ENCODE measurements at places on chromosomes 16 and 17.

DNA sequence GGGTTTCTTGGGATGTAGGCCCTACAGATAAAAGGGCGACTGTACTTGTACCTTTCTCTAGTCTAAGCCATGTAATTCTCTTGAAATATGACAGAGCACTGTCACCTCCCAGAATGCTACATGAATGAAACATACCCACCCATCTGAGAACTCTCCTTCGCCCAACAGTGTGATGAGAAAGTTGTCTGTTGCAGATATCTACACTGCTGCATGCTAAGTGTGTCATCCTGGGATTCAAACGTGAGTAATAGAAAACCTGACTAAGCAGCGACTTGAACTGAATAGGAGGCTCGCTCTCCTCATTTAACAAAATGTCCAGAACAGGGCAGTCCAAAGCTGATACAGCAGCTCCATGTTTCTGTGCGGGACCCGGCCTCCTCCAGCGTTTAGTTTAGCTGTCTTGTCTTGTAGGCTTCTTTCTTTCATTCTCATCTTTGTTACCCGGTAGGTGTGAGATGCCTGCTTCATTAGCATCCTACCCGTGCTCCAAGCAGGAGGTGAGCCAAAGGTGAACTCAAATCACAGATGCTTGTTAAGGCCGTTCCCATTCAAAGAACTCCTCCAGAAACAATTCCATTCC, 211.9 kb downstream of the PRKCA start:
- no peak for DNase-seq

DNA sequence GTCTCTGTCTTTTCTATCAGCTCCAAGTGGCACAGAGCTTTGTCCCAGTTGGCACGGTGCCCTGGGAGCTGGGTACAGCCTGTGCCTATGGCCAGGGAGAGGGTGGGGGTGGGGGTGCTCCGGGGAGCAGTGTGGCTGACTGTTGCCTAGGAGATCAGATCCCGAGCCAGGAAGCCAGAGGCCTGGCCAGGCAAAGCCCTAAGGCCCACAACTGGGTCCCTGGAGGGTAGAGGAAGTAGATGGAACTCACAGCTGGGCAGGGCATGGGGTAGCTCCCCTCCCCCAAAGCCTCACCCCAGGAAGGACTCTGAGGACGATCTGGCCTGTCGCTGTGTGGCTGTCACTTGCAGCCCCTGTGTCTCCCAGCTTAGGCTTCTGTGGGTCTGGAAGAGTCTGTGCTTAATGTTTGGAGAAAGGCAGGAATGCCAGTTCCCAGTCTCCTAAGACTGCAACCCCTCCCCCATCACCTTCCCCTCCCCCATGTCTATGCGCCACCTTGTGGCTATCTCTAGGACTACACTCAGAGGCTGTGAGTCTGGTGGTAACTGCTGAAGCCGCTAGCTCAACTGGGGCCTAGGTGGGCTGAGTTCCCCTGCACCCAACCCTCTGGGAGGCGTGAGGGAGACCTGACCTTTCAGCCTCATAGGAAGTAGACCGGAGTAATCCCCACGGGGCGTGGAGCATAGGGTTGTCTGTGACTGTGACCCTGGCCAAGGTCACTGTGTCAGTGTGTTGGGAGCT, 12.6 kb downstream of the THRA start:
- DNase-seq: peak; percentile 93

- no peak for DNase-seq
These were observed 5.3 kb downstream of the CBX4 start for GRCh38 chr17:79833744-79834564.

DNA sequence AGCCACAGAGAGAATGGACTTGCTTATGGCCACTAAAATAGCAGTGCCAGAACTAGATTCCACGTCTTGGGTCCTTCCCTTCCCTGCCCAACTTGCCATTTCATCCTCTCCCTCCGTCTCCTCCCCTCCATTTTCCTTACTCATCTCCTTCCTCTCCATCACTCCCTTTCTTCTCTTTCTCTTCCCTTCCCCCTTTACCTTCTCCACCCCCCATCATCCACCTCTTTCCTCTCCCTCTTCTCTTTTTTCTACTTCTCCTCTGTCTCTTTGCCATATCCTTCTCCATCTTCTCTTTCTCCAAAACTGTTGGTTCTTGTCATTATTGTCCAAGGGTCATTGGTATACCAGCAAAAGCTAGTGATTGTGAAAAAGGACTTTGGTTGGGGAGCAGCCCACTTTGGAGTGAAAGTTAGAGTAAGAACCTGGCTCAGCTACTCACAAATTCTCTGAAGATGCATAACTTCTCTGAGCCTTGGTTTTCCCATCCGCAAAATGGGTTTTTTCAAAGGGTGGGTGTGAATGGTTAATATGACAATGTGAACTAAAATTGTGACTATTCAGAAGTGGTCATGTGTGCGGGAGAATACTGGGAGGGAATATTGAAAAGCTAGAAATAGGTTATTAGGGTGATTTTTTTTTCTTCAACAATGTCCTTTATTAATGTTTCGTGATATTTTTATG, 393.8 kb downstream of the XYLT1 start:
- DNase-seq: no peak

GRCh38 chr16:26212599-26212998, 520.8 kb downstream of the HS3ST4 start:
- DNase-seq: no peak

DNA sequence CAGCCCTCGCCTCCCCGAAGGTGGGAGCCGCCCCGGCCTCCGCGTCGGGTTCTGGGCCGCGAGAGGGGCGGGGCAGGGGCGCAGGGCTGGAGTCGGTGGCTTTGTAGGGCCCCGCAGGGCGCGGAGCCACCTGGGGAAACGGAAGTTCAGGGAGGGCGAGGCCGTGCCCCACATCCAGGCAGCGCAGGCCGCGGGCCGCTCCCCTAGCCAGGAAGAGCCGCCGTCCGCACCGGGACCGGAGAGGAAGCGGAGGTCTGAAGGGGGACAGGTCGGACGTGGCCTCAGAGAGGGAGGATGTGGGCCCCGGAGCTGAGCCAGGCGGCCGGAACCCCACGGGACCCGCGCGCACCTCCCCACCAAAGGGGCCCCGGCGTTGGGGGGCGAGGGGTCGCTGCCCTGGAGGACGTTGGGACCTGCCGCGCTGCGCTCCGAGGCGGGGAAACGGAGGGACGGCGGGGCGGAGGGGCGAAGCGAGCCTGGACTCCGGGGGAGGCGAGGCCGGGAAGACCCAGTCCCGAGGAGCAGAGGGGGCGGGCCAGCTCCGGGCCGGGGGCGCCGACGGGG, 482 bp upstream of the SLC16A3 start:
- DNase-seq: no peak

GRCh38 chr16:31356566-31357323, 1.8 kb downstream of the ITGAX start:
- no peak for DNase-seq

- DNase-seq: no peak
These were observed 539.4 kb downstream of the MAF start for GRCh38 chr16:79061181-79061580.

DNA sequence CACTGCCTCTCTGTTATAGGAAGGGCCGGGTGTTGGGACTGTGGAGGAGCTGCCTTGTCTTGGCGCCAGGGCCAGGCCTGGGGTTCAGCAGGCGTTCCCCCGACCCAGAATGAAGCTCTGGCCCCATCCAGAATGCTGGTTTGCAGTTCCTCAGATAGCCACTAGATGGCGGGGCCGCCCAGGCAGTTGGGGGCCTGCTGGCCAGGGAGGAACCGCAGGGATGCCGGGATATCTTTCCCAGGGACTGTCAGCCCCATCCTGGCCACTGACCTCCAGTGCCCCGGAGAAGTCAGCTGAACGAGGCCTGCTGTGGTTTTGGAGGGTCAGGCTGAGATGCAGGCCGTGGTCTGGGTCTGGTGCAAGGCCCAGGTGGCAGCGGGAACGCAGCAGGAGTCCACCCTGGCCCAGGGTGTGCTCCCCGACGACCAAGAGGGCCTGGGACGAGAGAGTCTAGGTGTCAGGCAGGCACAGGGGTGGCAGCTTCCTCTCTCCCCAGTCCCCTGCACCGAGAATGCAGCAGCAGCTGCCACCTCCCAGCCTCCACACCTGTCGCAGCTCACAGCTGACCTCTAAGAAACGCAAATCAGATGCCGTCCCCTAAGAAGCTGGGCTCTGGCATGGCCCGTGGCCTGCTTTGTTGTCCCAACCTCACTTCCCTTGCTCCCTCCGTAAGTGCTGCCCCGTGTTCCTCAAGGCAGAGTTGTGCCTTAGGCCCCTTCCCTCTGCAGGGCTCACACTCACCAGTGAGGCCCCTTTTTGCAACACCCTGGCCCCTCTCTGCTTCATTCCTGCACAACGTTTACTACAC, 51.2 kb downstream of the RMI2 start:
- DNase-seq: peak; percentile 49

DNA sequence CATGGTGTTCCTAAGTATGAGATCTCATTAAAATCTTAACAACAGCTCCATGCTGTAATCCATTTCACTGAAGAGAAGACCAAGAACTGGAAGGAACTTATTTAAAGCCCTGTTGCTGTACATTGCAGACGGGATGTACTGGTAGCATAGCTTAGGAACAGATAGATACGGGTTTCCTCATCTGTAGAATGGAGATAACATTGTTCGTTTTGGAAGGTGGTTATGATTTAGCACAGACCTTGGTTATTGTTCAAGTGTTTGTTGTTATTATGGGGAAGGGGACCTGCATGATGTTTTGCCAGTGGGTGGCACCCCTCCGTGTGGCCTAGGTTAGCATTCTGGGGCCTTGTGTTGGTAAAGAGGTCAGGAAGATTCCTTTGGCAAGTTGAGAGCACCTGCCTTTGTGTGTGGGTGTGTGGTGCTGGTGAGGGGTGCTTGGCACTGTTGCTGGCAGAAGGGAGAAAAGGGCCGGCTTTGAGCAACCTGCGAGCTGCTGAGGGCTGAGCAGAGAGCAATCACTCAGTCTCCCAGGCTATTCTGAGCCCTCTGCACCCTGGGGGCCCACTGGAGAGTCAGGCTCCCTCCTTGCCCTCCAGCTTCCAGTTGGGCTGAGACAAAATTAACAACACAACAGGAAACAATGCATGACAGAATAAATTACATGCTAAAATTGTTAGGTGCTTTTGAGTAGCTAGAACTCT, 2.3 kb downstream of the TAOK2 start:
- DNase-seq: no peak

GRCh38 chr17:18267927-18268711, 7.7 kb downstream of the MIEF2 start:
- no peak for DNase-seq

- DNase-seq: no peak
These were observed 34.9 kb downstream of the WNT9B start for GRCh38 chr17:46886310-46886663.

DNA sequence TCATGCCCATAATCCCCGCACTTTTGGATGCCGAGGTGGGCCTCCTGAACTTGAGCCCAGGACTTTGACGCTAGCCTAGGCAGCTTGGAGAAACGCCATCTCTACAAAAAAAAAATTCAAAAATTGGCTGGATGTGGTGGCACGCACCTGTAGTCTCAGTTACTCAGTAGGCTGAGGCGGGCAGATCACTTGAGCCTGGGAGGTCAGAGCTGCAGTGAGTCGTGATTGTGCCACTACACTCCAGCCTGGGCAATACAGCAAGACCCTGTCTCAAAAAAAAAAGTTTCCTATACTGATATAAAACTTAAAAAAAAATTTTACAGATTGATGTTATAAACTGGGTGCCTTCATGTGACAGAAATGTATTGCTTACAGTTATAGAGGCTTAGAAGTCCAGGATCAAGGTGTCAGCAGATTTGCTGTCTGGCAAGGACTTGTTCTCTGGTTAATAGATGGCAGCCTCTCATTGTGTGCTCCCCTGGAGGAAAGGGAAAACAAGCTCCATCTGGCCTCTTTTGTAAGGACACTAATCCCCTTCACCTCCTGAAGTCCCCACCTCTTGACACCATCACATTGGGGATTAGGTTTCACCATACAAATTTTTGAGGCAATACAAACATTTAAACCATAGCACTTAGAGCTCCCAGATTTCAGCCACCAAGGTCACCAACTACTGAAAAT, 8.5 kb upstream of the CES3 start:
- no peak for DNase-seq

GRCh38 chr17:48567209-48567608, 10.9 kb downstream of the HOXB4 start:
- DNase-seq: no peak

DNA sequence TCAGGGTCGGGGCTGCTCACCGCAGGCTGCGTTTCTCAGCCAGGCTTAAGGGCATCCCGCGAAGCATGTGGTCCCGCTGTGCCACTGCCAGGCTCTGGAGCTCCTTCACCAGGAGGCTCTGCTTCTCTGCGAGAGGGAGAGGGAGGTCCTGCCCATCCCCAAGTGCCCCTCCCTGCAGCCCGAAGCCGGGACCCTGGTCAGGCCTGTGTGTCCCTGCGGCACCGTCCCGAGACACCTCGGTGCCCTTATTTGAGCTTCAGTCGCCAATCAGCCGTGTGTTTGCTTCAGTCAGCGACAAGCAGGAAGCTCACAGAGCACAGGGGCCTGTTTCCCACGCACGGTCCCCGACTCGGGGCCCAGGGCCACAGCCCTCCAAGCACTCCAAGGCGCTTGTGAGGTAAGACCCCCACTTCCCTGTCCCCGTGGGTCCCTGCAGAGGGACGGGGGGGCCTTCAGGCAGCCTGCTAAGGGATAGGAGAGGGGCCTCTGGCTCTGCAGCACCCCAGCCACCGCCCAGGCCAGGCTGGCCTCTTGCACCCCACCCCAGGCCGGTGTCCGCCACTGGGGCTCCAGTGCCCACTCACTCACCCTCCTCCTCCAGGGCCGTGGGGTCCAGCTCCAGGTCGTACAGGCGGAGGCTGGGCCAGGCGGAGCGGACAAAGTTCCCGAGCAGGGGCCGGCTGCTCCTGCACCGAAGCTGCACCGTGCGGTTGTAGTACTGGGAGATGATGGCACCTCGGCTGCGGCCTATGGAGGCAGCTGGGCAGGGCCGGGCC, 3.2 kb downstream of the TMC6 start:
- no peak for DNase-seq

DNA sequence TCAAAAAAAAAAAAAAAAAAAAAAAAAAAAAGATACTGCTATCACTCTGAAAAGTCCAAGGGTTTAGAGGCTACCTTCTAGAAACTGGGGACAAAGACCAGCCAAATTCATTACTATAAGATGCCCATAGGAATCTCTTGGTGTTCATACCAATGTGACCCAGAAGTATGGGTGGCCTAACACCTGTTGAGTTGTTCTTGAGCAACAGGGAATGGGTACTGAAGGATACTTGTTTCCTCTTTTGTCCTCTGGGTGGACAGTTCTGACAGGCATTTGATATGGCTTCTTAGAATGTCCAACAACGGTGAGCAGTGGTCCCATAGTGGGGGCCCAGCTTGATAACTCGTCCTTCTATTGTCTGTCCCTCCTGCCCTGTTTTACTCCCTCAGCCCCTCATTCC, 141.4 kb upstream of the PLEKHM1 start:
- no peak for DNase-seq
